Esophagus muscularis mucosa (tissue), 4 donors: ENCODE measurements at places on chromosomes 16 and 17. TPM values are rescaled to one million over a fixed set of nuclear protein-coding genes. Genes with fewer than 3 reads are reported as not detected.

GRCh38 chr17:72338847-72339790, 218.3 kb downstream of the SOX9 start:
- no peak for DNase-seq

DNA sequence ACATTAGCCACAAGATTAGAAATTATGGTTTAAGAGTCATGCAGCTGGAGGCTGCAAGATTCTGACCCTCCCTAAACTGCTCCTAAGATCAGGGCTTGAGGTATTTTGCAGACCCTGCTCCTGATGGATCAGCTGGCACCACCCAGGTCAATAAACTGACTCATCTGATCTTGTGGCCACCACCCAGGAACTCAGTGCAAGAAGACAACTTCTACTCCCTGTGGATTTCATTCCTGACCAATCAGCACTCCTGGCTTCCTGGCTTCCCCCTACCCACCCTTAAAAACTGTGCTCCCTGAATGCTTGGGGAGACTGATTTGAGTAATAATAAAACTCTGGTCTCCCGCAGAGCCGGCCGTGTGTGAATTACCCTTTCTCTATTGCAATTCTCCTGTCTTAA, 25.0 kb upstream of the MILR1 start:
- DNase-seq = no peak

GRCh38 chr16:89040391-89040790, 53.3 kb upstream of the ACSF3 start:
- no peak for DNase-seq

GRCh38 chr17:76081295-76082210, 2.6 kb downstream of the ZACN start:
- no peak for DNase-seq

GRCh38 chr17:40158438-40159013, 18.2 kb downstream of the CASC3 start:
- DNase-seq = no peak

DNA sequence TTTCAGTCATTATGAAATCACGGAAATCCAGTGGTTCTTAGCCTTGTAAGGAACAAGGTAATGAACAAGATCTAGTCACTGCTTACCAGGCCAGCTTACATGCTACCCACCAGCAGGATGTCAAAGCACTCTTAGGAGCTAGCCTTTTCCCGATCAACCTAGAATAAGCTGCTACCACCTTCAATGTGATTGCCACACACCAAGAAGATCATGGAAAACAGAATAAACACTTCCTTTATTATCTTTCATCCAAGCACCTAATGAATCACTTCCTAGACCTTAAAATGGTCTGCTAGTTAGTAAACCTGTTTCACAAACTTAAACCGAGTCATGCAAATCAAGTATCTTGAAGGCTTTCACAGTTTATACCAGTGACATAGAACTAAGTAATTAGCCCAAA, 5.0 kb downstream of the BBS2 start:
- DNase-seq = no peak

DNA sequence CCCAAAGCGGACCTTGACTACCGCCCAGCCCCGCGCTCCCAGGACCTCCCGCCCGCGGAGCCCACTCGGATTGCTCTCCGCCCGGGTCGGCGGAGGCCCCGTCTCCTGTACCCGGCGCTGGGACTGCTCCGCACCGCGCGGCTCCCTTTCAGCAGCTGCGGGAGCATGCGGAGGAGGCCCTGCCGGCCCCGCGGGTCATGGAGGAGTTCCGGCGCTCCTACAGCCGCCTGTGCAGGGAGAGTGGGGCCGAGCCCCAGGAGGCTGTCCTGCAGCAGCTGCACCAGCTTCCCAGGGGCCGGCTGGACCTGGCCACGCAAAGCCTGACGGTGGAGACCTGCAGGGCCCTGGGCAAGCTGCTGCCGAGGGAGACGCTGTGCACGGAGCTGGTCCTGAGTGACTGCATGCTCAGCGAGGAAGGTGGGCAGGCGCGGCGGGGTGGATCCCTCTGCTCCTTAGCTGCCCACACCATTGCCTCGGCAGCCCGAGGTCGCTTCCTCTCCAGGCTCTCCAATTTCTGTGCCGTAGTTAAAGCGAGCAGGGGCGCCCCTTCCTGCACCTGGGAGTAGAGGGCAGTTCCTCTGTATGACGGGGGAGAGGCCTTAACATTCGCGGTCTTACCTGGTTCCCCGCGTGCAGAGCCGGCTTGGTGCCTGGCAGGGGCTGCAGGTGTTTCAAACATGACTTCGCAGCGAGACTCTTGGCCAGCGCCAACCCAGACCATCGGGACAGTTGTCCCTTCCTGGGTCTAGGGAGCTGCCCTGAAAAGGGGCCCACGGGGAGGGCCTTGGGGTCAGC, 539 bp downstream of the LRRC45 start:
- DNase-seq = no peak

DNA sequence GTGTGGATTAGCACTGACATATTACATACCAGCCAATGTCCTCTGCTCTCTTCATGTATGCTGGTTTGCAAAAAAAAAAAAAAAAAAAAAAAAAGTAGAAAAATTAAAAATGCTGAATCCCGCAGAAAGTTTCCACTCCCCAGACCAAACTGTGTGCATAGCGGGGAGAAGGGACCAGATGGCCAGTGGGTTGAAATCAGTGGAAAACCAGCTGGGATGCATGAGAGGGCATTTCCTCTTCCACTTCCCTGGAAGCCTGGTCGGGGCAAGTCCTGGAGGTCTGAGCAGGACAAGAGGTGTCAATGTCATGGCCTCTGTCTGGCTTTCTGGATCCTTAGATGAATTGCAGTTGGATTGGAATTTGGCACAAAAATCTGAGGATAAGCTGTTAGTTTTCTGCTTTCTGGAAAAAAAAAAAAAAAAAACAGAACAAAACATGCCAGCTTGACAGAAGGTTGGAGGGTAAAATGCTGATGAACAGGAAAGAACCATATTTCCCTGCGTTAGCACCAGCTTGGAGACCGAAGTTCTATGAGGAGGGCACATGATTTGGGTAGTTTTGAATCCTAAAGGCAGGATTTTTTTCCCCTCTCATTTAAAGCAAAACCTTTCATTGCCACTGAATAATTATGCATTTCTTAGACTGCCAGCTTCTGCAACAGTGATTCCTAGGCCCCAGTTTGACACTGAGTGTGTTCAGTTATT, 941.5 kb upstream of the EEF2KMT start:
- no peak for DNase-seq

DNA sequence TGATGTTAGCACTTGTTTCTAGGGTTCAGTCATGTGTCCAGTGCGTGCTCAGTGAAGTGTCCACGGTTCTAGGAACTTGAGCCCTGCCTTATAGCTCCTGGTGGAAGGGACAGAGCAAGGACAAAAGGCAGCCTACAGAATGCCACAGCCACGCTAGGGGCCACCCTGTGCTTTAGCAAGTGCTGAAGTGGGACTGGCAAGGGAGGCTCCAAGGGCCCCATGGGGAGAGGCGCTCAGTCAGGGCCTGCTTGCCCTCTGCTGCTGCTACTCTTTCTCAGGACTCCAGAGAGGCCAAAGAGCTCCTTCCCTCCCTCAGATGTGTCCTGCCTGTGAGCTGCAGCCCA, 6.8 kb downstream of the NT5C start:
- no peak for DNase-seq

DNA sequence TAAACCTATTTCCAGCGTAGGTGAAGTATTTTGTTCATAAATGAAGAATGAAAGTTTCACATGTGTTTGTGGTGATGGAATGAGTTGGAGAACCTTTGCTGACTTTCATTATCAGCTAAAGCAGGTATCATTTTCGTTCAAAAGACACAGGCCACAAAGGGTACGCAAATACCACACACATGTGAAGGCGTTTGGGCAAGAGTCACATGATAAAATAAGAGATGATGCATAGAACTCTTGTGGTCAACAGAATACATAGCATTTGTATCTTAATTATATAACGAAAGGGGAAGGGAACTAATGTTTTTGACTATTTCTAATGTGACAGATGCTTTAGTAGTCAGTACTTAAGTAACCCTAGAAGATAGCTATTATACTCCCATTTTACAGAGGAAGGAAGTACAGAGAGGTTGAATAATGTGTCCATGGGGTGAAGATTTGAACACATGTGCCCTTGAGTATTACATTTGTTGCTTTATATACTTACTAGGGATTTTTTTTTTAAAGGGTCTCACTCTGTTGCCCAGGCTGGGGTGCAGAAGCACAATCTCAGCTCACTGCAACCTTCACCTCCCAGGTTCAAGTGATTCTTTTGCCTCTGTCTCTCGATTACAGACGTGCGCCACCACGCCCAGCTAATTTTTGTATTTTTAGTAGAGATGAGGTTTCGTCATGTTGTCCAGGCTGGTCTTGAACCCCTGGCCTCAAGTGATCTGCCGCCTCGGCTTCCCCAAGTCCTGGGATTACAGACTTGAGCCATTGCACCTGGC, 4.8 kb downstream of the RPA1 start:
- no peak for DNase-seq

- no peak for DNase-seq
Observed at GRCh38 chr16:22222006-22222405, 15.9 kb downstream of the EEF2K start.

DNA sequence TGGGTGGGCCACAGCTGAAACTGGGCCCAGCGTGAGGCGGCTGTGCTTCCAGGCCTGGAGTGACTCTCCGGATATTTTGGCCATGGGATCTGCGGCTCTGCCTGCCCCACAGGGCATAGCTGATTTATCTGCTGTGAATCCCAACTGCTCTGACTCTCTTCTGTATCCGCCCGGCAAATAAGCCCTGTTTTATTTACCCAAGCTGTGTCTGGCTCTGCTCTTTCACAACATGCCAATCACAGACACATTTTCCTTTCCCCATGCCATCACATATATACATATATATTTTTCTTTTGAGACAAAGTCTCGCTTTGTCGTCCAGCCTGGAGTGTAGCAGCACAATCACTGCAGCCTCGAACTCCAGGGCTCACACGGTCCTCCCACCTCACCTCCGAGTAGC, 33.3 kb downstream of the GTF3C1 start:
- DNase-seq = no peak

DNA sequence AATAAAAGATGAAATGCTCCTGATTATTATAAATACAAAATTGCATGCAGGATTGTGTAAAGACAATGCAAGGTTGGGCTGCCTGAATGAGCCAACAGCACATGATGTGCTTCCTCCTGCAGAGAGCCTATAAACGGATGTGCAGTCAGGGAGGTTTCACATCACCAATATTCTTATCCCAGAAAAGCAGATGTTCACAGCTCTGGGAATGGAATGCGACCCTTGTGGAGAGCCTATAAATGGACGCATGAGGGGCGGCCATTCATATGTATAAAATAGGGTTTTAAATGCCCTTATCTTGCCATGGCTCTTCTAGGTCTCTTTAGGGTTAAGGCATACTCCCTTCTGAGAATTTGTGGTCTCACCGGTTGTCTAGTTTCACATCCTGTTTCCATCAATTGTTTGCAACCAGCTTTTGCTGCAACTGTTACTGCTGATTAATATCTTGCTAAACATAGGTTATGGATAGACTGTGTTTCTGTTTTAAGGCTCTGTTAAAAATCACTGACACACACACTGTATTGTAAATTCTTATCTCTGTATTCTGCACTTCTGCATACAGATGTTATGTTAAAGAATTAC, 31.9 kb downstream of the SLFN11 start:
- no peak for DNase-seq

DNA sequence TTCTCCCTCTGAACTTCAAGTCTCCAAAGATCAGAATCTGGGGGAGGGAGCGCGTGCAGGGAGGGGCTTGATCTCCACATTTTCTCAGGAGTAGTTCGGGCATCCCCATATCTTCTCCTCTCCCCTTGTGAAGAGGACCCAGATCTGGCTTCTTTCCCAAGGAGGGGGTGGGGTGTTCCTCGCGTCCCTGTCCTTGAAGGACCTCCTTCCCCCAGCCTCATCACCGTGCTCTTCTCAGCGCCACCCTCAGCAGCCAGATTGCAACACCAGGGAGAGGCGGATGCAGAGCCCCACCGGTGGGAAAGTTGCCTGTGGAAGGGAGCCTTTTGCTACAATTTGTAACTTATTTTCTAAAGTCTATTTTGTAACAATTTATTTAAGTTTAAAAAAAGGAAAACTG, 5.7 kb downstream of the PRSS53 start:
- DNase-seq = no peak

DNA sequence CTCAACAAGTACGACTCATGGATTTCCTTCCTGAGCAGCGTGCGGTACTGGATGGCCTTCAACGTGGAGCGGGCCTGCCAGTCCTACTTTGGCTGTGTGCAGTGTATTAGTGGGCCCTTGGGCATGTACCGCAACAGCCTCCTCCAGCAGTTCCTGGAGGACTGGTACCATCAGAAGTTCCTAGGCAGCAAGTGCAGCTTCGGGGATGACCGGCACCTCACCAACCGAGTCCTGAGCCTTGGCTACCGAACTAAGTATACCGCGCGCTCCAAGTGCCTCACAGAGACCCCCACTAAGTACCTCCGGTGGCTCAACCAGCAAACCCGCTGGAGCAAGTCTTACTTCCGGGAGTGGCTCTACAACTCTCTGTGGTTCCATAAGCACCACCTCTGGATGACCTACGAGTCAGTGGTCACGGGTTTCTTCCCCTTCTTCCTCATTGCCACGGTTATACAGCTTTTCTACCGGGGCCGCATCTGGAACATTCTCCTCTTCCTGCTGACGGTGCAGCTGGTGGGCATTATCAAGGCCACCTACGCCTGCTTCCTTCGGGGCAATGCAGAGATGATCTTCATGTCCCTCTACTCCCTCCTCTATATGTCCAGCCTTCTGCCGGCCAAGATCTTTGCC, 9.0 kb downstream of the HAS3 start:
- DNase-seq = no peak

DNA sequence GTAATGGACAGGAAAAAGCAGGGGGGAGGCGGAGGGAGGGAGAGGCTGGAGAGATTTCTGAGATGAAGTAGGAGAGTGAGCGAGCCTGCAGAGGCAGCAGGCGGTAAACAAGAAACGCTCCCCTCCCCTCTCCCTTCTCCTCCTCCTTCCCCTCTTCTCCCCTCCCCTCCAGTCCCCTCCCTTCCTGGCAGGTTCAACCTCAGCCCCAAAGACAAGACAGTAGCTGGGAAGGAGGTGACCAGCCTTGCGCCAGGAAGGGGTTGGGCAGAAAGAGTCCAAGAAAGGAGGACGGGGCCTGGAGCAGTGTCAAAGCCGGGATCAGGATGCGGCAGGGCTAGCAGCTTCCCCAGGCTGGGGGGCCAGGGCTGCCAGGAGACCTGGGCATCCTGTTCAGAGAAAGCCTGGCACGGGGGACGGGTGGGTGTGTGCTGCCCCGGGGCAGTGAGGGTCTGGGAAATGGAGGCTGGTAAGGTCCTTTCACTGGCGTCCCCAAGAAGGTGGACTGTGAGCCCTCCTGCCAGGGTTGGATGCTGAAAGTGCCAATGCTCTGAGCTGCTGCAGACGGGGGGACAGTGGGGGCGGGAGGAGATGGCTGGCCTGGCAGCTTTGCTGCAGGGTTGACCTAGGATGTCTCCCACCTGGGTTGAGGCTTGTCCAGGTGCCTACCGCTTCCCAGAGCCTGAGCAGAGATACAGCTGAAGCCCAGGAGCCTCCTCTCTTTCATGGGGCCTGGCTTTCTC, 261.6 kb upstream of the TNRC6C start:
- no peak for DNase-seq

The MVP gene
- 136 TPM for total RNA-seq

The ETV4 gene
- 1.3 TPM for total RNA-seq

The LSM12 gene
- 37.8 TPM for total RNA-seq

The ITGAX gene
- total RNA-seq = 1.4 TPM

The NACA2 gene
- not detected for total RNA-seq

The PRKCB gene
- 5.8 TPM for total RNA-seq

The SLC13A2 gene
- total RNA-seq = not detected
